ENCODE measurements at places on chromosomes 1 and 21. TPM values are rescaled to one million over a fixed set of nuclear protein-coding genes. Genes with fewer than 3 reads are reported as not detected.

The FAM229A gene
- polyA plus RNA-seq = 7.0 TPM

The COL8A2 gene
- 8.9 TPM for polyA plus RNA-seq

The EDN2 gene
- 0.25 TPM for polyA plus RNA-seq

The GUK1 gene
- polyA plus RNA-seq = 125 TPM

The IGSF8 gene
- polyA plus RNA-seq = 16.7 TPM

Measured in forelimb muscle (tissue), 1 donor.